ENCODE measurements at places on chromosomes 16 and 17.

- no peak for DNase-seq
Measured at GRCh38 chr16:14309001-14309886, 238.1 kb downstream of the MRTFB start.

- DNase-seq, result no peak
Measured at GRCh38 chr17:9672266-9672665, 26.9 kb downstream of the USP43 start.

- DNase-seq, result no peak
Measured at GRCh38 chr17:4554441-4554996, 665 bp downstream of the MYBBP1A start.

DNA sequence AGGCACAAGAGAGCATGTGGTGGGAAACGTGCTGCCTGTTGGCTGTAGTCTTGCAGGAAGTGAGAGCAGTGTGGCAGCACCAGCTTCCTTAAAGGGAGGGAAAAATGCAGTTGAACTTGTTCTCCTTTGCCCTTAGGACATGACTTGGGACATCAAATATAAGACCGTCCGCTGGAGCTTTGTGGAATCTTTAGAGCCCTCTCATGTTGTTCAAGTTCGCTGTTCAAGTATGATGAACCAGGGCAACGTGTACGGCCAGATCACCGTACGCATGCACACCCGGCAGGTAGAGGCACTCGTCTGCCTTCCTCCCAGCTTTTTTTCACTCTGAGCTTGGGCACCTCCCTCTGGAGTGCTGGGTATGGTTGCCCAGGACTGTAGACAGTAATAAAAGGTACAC is 23.3 kb downstream of the GPR179 start:
- no peak for DNase-seq

GRCh38 chr16:12061336-12062055 is 85.0 kb downstream of the SNX29 start:
- DNase-seq, result no peak

- DNase-seq, result no peak
Measured at GRCh38 chr16:78745108-78746019, 645.9 kb downstream of the WWOX start.

DNA sequence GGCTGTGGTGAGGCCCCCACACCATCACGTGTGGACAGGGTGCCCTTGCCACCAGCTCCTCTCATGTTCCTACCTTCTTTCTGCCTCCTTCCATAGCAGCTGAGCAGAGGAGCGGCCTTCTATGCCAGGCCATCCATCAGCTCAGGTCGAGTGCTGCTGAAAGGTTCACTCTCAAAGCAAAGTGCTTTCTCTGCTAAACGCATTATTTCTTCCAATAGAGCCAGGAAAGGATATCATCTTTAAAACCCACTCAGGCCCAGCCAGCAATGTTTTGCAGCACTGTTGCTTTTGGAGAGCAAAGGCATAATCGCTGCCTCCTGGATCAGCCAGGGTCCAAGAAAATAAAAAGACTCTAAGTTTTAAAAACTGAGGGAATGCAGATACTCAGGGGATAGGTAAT is 54.9 kb upstream of the GPRC5B start:
- no peak for DNase-seq

DNA sequence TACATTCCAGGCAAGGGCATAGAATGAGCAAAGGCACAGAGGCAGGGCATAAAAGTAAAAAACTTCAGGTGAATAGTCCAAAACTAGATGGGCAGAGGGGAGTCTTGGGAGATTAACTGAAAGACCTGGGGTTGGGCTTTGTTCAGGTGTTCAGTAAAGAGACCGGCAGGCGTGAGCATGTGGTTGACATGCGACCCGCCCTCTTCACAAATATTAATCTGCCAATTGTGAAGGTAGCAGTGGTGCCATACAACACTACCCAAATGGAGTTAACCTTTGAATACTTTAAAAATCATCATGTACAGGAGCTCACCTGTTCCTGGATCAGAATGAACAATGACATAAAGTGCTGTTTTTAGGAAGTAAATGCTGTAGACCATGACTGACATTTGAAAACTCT is 225.5 kb downstream of the LGALS9B start:
- no peak for DNase-seq

DNA sequence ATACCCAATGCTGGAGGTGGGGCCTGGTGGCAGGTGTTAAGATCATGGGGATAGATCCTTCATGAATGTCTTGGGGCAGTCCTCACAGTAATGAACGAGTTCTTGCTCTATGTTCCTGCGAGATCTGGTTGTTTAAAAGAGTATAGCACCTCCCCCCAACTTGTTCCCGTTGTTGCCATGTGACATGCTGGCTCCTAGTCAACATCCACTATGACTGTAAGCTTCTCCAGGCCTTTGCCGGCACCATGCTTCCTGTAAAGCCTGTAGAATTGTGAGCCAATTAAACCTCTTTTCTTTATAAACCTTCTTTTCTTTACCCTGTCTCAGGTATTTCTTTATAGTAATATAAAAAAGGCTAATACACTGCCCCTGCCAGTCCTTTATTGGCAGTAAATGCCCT is 33.3 kb downstream of the RANBP10 start:
- no peak for DNase-seq

DNA sequence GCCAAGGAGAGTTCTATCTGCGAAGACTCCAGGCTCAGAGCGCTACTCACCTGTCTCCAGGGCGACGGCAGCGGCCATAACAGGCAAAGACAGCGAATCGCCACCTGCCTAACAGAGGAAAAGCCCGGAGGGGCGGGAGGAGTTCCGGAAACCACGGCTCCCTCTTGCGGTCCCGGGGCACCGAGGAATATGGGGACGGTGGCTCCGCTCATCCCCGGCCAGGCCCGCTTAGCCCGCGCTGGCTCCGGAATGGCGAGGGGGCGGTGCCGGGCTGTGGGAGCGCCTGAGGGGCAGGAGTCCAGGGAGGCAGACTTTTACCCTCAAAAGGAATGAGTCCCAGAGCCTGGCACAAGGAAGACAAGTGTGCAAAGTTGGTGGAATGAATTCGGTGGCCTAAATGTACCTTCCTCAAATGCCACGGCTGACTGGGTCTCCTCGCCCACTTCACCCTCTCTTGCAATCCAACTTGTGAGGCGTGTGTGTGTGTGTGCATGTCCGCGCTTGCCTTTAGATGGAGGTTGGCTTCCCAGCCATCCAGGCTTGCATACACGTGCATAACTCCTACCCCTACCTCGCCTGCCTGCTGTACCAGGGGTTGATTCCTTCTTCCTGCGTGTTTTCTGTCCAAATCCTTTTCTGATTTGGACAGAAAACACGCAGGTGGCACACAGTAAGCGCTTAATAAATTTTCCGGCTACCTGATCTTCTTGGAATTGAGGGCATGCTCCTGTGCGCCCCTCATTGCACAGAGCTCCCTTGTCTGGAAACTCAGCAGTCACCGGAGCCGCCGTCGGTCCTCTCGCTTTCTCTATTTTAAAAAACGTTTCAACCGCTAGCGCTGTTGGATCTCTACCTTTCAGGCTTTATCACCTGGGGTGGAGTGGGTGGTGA is 3.5 kb downstream of the C17orf100 start:
- DNase-seq, result no peak

GRCh38 chr17:28514561-28515002 is 8.4 kb downstream of the FOXN1 start:
- no peak for DNase-seq

- DNase-seq, result no peak
Measured at GRCh38 chr17:33371377-33371776, 78.3 kb upstream of the ASIC2 start.

DNA sequence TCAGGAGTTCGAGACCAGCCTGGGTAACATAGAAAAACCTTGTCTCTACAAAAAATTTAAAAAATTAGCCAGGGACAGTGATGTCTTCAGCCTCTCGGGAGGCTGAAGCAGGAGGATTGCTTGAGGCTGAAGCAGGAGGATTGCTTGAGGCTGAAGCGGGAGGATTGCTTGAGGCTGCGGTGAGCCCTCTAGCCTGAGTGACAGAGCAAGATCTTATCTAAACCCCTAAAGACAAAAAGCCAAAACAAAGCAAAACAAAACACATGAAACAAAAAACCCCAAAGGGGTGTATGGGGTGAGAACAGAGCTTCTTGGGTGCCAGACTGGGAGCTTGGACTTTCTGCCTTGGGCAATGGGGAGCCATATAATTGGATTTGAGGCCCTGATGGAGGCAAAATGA is 2.6 kb downstream of the SPNS3 start:
- no peak for DNase-seq

- no peak for DNase-seq
Measured at GRCh38 chr16:28610595-28611191, 849 bp upstream of the SULT1A1 start.

DNA sequence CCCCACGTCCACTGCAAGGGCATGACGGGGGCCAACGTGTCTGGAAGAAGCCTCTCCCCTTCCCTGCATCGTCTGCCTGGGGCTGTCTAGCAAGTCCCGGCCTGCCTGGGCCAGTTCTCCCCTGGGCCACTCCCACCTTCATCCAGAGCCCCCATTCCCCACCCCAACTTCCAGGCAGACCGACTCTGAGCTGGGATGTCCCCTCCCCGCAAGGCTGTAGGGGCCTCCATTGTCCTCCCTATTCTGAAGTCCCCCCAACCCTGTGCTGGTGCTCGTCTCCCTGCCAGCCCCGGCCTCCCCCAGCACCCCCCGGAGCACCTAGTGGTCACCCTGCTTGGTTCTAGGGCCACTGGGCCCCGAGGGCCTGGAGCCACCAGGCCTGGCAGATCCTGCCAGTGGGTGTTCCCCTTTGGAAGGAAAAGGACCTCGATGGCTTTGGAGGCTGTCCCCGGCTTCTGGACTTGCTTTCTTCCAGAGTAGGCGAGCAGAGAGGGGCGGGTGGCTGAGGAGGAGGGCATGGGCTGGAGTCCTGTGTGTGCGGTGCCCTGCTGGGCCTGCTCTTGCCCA is 4.8 kb downstream of the GLIS2 start:
- no peak for DNase-seq

- DNase-seq, result no peak
Measured at GRCh38 chr17:27550291-27550930, 80.6 kb upstream of the LGALS9 start.

- no peak for DNase-seq
Measured at GRCh38 chr16:46974352-46974751, 878 bp upstream of the DNAJA2 start.

DNA sequence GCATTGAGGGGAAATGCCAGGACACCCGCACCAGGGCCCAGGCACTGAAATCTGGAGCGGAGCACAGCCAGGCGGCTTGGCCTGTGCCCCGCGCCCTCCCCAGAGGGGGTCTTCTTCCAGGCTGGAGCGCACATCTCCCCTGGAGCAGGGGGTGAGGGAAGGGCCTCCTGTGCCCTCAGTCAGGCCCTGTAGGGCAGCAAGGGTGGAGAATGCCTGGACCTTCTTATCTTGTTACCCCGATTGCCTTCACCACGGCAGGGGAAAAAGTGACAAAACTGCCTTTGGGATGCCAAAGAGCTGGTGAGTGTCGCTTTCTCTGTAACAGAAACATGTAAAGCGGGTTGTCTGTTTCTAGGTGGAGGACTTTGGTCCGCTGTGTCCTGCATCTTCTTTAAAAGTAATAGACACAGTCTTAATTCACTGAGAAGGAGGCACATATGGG is 48.3 kb upstream of the BAHCC1 start:
- DNase-seq, result no peak

GRCh38 chr17:37300683-37301082 is 75.1 kb upstream of the C17orf78 start:
- no peak for DNase-seq

DNA sequence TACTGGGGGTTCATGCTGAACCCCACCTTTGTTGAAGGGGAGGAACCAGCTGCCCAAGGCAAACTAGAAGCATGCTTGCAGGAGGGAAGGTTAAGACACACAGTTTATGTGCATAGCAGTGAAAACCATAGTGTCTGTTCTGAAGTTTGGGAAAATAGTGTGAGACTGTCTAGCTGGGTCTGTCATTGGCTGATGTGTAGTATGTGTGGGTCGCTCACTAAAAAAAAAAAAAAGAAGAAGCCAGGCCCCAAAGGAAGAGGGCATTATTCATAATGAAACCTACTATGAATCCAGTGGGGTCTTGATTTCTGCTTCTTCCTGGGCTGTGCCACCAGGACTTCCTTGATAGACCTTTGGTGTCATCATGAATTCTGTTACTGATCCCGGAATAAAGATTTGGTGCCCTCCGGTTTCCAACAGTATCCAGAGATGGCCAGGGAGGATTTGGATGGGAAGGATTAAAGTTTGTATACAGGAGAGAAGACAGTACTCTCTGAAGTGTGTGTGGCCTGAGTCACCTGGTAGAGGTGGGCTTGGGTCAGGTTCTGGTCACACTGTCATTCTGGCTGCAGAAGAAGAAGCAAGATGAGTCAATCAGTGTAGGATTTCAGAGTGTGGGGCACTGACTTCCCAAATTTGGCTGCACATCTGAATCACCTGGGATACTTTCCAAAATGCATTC is 220.3 kb downstream of the PRKCA start:
- DNase-seq, result no peak

Measured in GM12892 (cell line).